A549 treated with AZD2906 at 1 μM for 4 hours (cell line): ENCODE measurements at places on chromosomes 7 and 10. TPM values are rescaled to one million over a fixed set of nuclear protein-coding genes. Genes with fewer than 3 reads are reported as not detected.

TAS2R3 gene
- not detected in 5 replicates for total RNA-seq

NUTM2D gene
- total RNA-seq, result 1.2 to 1.7 TPM (median 1.4 TPM) in 5 replicates

SLC13A4 gene
- total RNA-seq, result not detected in 5 replicates

COL13A1 gene
- 0.17 to 0.32 TPM (median 0.29 TPM) in 5 replicates for total RNA-seq

PARG gene
- 16.5 to 21.7 TPM (median 18.6 TPM) in 5 replicates for total RNA-seq

TUBAL3 gene
- 0.23 to 0.31 TPM (median 0.31 TPM) in 5 replicates for total RNA-seq

WIPF3 gene
- total RNA-seq, result 0.41 to 0.56 TPM (median 0.48 TPM) in 5 replicates

ZNF716 gene
- not detected in 5 replicates for total RNA-seq

MMD2 gene
- total RNA-seq, result not detected in 5 replicates

FFAR4 gene
- total RNA-seq, result 0.04 to 0.14 TPM (median 0.09 TPM) in 5 replicates

CPA5 gene
- not detected in 5 replicates for total RNA-seq

ITGB8 gene
- total RNA-seq, result 1.1 to 1.5 TPM (median 1.3 TPM) in 5 replicates

HGF gene
- total RNA-seq, result 0.03 to 0.15 TPM (median 0.06 TPM) in 5 replicates

SLC26A4 gene
- total RNA-seq, result 0.03 to 0.14 TPM (median 0.07 TPM) in 5 replicates

FANK1 gene
- 1.8 to 2.7 TPM (median 2.2 TPM) in 5 replicates for total RNA-seq

GBX1 gene
- 0.09 TPM in 1 of 5 replicates, not detected in the others for total RNA-seq

MAGI2 gene
- 0.29 to 0.53 TPM (median 0.48 TPM) in 5 replicates for total RNA-seq

IFIT1 gene
- total RNA-seq, result 3.4 to 5.4 TPM (median 3.9 TPM) in 5 replicates

SLC26A5 gene
- not detected in 5 replicates for total RNA-seq

CEP55 gene
- total RNA-seq, result 55.1 to 72.8 TPM (median 61.4 TPM) in 5 replicates

NUTM2E gene
- 0.34 to 0.51 TPM (median 0.43 TPM) in 5 replicates for total RNA-seq

EPC1 gene
- 16.3 to 18.5 TPM (median 16.7 TPM) in 5 replicates for total RNA-seq

PRKRIP1 gene
- 19.8 to 22.3 TPM (median 21.1 TPM) in 5 replicates for total RNA-seq

HIBADH gene
- total RNA-seq, result 38.6 to 45.8 TPM (median 42.0 TPM) in 5 replicates

FOXI2 gene
- total RNA-seq, result not detected in 5 replicates

ABCF2 gene
- total RNA-seq, result 59.8 to 64.2 TPM (median 62.4 TPM) in 5 replicates

CUZD1 gene
- 1.2 to 1.5 TPM (median 1.3 TPM) in 5 replicates for total RNA-seq

HACD1 gene
- total RNA-seq, result 32.5 to 57.4 TPM (median 57.0 TPM) in 5 replicates

TES gene
- 59.9 to 86.8 TPM (median 70.0 TPM) in 5 replicates for total RNA-seq

NOBOX gene
- not detected in 5 replicates for total RNA-seq

ACBD7 gene
- total RNA-seq, result 1.0 to 1.4 TPM (median 1.2 TPM) in 5 replicates

ATG9B gene
- total RNA-seq, result 0.28 to 0.88 TPM (median 0.71 TPM) in 5 replicates

AMZ1 gene
- 0.05 to 0.08 TPM (median 0.06 TPM) in 5 replicates for total RNA-seq

TACC2 gene
- total RNA-seq, result 72.9 to 79.8 TPM (median 76.2 TPM) in 5 replicates

MIOS gene
- 18.0 to 22.3 TPM (median 20.6 TPM) in 5 replicates for total RNA-seq

SLC16A9 gene
- total RNA-seq, result 0.07 to 0.20 TPM (median 0.13 TPM) in 5 replicates

CAV2 gene
- 164 to 209 TPM (median 188 TPM) in 5 replicates for total RNA-seq

SEMA3D gene
- total RNA-seq, result 0.05 to 0.07 TPM (median 0.05 TPM) in 4 of 5 replicates, not detected in the other

ADO gene
- total RNA-seq, result 17.1 to 21.5 TPM (median 20.1 TPM) in 5 replicates

NRP1 gene
- 57.8 to 91.2 TPM (median 62.6 TPM) in 5 replicates for total RNA-seq
